AG04449 (cell line): ENCODE measurements at places on chromosomes 4 and X.
A peak's percentile ranks its signal among the peaks of the same experiment; 100 is the strongest.

DNA sequence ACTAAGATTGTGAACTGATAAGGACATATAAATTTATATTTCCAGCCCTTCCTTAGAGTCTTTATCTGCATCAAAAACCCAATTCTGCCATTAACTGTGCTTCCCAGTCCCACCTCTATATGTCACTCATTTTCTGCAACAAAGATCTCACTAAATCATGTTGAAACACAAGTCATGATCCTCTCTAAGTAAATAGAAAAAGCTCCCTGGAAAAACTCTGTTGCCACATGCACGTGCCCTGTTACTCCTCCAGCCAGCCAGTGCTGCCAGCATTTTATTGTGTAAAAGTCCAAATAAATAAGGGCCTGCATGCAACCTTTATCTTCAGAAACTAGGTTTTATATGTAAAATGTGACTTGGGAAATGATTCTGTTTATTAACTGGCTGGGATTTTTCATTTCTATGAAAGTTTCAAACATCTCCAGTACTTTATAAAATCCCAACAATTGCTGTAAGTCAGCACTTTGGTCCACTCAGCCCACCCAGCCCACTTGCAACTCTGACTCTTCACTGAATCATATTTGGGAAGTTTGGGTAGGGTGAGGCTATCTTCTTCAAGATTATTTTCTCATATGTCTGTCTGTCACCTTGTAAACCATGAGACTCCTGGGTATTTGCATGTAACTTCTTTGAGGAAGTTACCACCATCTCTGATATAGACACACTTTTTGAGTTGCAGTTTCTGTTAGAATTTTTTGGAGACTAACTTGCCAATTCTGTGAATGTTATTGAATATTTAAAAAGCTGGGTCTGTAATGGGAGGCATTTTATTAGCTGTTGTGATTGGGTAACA, 40.0 kb upstream of the SMARCA5 start:
- no peak for DNase-seq

- DNase-seq, result peak; percentile 96
Measured at GRCh38 chr4:1043651-1044468, 32.4 kb downstream of the FGFRL1 start.

DNA sequence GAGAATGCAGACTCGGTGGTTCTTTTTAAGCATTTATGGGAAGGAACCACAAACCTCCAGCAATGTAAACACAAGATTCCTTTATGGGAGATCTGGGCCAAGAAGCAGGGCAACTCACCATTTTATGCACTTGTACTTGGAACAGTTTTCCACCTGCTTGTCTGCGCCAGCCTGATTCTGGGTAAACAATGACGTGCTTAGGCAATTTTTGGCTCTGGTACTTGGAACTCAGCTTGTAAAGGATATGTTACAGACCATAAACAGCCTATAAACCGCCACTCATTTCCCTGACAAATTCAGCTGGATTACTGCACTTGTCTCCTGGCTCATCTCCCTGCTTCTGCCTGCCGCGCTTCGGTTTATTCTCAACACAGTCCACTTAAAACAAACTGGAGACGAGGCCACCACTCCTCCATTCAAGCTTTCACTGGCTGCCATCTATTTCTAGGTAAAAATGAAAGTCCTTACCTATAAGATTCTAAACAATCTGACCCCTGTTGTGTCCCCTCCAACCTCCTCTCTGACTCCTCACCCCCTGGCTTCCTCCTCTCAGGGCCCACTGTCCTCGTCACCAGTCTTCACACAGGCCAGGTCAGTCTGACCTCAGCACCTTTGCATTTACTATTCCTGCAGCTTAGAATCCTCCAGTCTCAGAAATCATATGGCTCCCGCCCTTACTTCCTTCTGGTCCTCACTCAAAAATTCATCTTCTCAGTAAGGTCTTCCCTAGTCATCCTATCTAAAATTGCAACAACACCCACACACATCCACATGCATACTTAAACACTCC, 205.9 kb upstream of the GALNT7 start:
- DNase-seq, result peak; percentile 16

- no peak for DNase-seq
Measured at GRCh38 chr4:40971338-40971737, 221.6 kb downstream of the NSUN7 start.

DNA sequence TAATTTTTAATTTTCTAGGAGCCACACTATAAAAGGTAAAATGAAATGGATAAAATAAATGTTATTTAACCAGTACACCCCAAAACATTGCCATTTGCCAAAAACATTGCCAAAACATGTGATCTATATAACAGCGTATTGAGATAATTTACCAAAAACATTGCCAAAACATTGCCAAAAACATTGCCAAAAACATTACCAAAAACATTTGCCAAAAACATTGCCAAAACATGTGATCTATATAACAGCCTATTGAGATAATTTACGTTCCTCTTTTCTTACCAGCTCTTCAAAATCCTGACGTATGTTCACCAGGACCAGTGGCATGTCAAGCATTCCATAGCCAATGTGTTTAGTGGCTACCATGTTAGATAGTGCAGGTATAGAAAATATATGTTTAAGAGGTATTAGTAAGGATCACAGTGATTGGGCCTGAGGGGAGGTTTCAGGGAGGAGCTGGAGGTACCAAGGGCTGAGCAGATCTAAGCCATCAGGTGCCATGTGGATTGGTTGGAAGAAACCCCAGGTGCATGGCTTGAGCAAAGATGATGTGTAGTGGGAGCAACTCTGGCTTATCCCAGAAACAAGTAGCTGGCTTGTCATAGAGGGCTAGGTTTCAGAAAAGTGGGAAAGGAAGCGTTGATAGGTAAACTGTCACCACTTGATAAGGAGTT, 42.6 kb downstream of the RAPGEF2 start:
- no peak for DNase-seq

DNA sequence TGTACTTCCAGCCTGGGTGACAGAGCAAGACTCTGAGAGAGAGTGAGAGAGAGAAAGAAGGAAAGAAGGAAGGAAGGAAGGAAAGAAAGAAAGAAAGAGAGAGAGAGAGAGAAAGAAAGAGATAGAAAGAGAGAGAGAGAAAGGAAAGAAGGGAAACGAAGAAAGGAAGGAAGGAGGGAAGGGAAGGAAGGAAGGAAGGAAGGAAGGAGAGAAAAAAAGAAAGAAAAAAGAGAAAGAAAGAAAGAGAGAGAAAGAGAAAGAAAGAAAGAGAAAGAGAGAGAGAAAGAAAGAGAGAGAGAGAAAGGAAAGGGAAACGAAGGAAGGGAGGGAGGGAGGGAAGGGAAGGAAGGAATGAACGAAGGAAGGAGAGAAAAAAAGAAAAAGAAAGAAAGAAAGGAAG, 238.6 kb downstream of the ASMT start:
- no peak for DNase-seq

DNA sequence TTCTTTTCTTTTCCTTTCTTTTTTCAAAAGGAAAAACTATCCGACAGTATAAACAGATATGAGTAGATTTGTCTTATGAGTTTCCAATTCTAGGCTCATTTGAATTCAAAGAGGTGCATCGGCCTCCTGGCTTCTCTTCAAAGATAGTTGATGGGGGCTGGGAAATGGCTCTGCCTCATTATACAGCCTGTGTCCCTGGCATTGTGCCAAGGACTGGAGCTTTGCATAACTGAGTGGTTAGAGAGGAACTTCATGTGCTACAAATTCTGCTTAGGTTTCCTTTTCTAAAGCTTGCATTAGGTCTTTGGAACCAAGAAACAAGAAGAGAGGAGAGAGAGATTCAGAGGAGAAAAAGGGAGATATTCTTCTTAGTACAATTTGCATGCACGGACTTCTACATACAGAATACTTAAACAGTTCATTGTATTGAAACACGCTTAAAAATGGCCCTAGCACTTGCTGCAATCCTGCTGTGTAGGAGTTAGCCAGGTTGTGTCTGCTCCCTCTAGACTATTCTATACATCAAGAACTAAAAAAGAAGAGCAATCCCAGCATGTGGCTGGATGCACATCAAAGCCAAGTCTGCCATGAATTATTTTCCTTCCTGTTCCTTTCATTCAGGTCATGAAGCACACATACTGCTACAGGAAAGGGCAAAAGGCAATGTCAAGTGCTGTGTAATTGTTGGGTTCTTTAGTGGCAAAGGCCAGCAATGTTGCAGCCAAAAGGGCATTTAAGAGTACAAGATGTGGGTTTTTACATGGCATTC, 70.9 kb downstream of the INTS12 start:
- DNase-seq, result no peak

- no peak for DNase-seq
Measured at GRCh38 chr4:77349796-77350195, 192.8 kb downstream of the CCNG2 start.

GRCh38 chr4:19399001-19399400, 852.7 kb upstream of the SLIT2 start:
- no peak for DNase-seq

GRCh38 chr4:80243274-80244018, 23.0 kb upstream of the FGF5 start:
- no peak for DNase-seq

DNA sequence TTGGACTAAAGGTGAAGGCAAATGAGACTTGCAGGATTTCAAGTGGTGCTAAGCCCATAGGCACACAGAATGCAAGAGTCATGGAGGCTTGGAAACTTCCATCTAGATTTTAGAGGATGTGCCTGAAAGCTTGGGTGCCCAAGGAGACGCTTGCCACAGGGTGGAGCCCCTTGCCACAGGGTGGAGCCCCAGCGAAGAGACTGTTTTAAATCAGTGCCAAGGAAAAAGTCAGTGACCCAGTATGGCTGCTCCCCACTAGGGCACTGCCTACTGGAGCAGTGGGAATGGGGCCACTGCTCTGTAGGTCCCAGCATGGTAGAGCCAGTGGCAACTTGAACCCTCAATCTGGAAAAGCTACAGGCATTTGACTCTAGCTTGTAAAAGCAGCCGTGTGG, 794.2 kb upstream of the LCORL start:
- DNase-seq, result no peak

- no peak for DNase-seq
Measured at GRCh38 chrX:16778545-16778944, 7.7 kb upstream of the TXLNG start.

- peak; percentile 79 for DNase-seq
Measured at GRCh38 chr4:53908661-53909078, 155.7 kb downstream of the CHIC2 start.
